ENCODE measurements at places on chromosomes 2 and 18. TPM values are rescaled to one million over a fixed set of nuclear protein-coding genes. Genes with fewer than 3 reads are reported as not detected.

C1QL2 gene
- total RNA-seq, result not detected

- no peak for DNase-seq
Observed at GRCh38 chr2:138718405-138718804, 61.8 kb downstream of the NXPH2 start.

TMEM169 gene
- not detected for total RNA-seq

SALL3 gene
- total RNA-seq, result not detected

- no peak for DNase-seq
Observed at GRCh38 chr2:10329880-10330699, 27.4 kb downstream of the HPCAL1 start.

GRCh38 chr2:209619782-209620181 is 151.8 kb upstream of the UNC80 start:
- DNase-seq, result peak; percentile 92

CD8B2 gene
- not detected for total RNA-seq

BOLL gene
- total RNA-seq, result not detected

DNA sequence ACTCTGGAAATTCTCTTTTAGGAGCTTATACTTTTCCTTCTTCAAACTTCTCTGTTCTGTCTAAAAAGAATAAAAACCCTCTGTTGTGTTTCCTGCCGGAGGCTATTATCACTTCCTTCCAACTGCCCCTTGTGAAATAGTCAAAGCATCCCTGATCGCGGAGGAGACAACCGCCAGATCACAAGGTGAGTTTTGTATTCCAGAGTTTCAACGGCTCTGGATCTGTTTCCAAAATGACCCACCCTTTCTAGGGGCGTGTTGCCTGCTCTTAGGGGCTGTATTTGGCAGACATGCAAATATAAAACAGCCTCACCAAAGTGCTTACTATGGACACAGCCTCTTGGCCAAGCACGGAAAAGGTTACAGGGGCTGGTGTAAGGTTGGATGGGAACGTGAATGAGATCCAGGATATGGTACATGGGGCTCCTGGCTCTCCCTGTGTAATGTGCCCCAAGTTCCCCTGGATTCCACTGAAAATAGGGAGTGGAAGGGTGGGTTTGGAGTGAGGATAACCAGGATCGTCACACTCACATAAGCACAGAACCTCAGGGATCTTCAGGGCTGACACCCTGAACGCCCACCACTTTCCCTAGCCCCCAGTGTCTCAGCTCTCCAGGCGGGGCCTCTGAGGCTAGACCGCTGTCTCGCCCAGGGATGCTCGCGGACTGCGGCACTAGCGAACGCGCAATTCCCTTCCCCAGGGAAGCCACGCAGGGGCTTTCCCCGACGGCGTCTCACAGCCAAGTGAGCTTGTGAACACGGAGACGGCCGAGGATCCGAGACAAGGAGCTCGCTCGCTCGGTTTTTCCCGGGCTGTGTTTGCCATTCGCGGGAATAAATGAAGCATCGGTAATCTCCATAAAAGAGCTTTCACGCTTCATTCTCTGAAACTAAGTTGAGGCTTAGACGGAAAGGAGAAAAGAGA is 14.4 kb downstream of the EN1 start:
- DNase-seq, result no peak

DNA sequence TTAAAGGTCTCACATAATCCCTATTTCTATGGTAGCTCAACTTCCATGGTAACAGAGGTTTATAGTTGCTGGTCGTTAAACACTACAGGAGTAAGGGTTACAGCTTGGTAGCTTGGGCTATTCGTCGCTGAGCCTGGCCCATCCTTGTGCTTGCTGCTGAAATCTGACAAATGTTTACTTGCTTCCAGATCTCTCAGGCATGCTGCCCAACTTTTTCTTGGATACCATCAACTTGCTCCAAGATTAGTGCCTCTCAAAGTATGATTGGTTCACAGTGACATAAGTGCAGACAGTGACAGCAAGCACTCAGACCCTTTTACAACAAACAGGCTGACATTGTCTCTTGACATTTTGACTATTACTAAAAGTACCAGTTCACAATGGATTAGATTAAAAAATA is 231.8 kb downstream of the KCNS3 start:
- no peak for DNase-seq

CRYGC gene
- total RNA-seq, result not detected

NT5C1B gene
- not detected for total RNA-seq

GRCh38 chr2:26860211-26860850 is 12.4 kb downstream of the DPYSL5 start:
- DNase-seq, result no peak

DNA sequence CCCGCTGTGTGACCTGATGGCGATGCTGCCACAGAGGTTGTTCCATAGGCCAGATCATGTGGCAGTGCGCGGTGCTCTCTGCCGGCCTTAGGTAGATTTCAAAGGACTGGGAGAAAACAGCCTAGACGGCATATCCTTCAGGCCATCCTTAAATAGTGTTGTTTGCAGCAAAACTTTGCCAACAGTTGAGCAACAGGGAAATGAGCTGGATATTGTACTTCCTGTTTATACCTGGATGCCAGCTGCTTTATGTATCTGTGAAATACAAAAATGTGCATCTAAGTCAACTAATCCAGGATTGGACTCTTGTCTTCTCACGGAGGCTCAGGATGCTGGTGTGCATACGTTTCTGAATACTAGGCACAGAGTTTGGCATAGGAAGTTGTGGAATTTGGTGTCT is 107.1 kb downstream of the EML6 start:
- no peak for DNase-seq

- DNase-seq, result peak; percentile 89
Observed at GRCh38 chr18:34322365-34323289, 97.9 kb upstream of the NOL4 start.

GRCh38 chr2:21070341-21071257 is 26.7 kb upstream of the APOB start:
- no peak for DNase-seq

SERPINB13 gene
- not detected for total RNA-seq

DNA sequence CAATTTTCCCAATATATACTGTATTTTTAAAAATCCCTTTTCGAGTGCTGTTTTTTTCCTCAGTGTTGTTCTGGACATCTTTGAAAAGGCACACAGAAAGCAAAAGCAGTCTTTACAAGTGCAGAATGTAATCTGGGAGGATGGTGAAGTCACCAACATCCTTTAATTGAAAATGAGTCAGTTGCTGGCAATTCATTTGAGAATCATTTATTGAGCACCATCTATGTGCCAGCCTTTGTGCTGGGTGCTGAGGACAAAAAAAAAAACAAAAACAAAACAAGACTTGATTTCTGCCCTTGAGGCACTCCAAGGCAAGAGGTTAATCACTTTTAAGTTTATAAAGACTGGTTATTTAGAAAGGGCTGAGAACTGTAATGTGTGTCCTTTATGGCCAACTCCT is 46.7 kb upstream of the ACVR1 start:
- no peak for DNase-seq

GRCh38 chr18:70491734-70492348 is 203.0 kb downstream of the SOCS6 start:
- peak; percentile 94 for DNase-seq

DNA sequence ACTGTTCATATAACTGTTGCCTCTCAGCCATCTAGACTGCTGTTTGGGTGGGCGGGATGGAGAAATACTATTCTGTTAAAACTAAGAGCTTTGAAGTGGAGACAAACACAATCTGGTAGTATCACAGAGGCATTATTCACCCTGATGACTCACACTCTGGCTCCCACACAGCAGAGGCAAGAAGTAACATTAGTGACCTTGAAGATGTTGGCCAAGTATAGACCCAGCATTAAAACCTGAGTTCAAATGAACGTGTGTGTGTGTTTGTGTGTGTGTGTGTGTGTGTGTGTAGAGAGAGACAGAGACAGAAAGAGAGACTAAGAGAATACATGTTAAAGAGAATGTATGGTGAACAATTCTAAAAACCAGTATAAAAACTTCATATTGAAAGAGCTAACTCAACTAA is 22.5 kb upstream of the ACVR1 start:
- no peak for DNase-seq

GRCh38 chr2:219218217-219218731 is 484 bp downstream of the ABCB6 start:
- no peak for DNase-seq

GRCh38 chr18:55592572-55592971 is 4.6 kb upstream of the TCF4 start:
- DNase-seq, result no peak

DNA sequence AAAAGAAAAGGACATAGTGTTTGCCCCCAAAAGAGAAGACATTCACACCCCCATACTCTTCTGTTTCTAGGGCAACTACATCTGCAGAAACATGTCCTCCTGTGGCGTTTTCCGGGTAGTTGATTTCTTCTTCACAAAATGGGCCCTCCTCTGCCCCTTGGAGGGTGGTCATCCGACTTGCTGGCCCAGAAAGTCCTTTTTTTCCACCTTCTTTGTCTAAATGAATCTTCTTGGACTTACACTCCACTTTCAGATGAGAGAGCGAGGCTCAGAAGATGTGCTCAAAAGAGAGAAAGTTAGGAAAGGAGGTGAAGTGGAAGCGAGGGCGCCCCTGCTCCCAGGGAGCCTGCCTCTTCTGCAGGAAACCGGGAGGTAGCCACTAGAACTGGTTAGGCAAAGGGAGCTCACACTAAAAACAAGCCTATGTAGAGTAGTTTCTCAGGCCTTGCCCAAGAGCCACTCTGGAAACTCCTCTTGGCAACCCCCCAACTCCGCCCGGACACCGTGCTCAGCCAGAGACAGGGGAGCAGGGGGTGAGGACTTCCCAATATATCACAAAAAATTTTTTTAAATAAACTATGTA is 10.2 kb upstream of the SIX3 start:
- DNase-seq, result no peak

DNA sequence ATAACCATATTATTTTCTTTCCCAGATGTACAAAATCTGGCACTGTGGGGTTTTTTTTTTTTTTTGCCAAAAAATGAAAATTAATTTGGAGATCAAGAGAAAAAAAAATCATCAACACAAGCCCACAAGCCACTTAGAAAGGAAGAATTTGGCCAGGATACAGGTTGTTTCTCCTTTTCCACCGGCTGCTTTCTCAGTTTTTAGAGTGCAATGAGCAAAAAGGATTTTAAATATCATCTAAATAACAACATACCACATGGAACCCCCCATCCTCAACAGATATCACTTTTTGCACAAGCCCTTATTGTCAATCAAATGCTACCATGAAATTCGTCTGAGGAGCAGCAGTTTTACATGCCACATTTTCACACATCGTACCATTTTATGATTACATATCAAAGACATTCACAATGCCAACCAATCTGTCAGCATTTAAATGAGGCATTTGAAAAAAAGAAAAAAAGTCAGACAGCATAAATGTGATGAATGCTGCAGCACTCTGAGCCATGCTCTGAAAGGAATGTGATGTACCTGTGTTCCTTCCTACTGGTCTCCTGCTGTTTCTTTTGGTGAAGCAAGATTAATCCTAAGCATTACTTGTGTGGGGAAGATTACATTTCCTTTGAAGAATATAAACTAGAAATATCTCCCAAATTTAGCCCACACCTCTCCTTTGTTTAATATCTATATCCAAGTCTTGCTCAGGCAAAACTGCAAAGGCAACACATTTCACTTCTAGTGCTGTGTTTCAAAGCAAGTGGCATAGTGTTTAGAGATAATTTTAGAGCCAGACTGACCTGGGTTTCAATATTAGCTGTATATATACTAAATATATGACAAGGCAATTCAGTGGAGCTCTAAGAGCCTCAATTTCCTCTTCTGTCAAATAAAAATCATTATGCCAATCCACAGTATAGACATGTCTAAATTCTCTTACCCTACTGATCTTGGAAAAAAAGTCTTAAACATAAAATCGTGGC is 391.3 kb downstream of the CMPK2 start:
- no peak for DNase-seq

EMILIN2 gene
- total RNA-seq, result 2.3 TPM

TBR1 gene
- total RNA-seq, result 0.15 TPM

GRP gene
- not detected for total RNA-seq

Measured in Karpas-422 (cell line).